ELR (cell line): ENCODE measurements at places on chromosomes 7 and 10.

GRCh38 chr7:29254591-29254990 is 60.0 kb downstream of the CHN2 start:
- DNase-seq: peak; percentile 2

GRCh38 chr10:52780391-52781155 is 8.0 kb upstream of the MBL2 start:
- DNase-seq: no peak

- DNase-seq: no peak
These were observed 191.9 kb upstream of the SORCS1 start for GRCh38 chr10:107356396-107356795.

DNA sequence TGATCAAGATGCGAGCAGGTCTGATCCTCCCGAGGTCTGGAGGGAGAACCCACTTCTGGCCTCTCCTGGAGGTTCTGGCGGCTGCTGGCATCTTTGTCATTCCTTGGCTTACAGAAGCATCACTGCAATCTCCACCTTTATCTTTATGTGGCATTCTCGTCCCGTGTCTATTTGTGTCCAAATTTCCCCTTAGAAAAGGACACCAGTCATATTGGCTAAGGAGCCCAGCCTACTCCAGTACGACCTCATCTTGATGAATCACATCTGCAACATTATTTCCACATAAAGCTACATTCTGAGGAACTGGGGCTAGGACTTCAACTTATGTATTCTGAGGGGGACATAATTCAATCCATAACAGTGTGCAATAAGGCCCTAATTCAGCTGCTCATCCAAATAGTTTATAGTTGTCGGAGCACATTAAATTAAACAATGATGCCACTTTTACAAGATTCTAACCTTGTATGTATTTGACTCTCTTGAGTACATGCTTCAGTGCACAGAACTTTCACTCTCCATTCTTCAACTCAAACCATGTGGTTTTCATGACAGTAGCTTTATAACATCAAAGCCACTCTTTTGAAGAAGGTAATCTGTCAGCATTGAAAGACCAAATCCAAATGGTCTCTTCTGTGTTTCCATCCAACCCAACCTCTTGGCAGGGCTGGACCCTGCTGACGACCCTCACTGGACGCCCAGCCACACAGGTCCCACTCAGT is 86.2 kb upstream of the DDC start:
- no peak for DNase-seq

GRCh38 chr7:75039709-75040108 is 33.9 kb downstream of the RCC1L start:
- DNase-seq: no peak

GRCh38 chr7:7443806-7444350 is 91.8 kb downstream of the COL28A1 start:
- no peak for DNase-seq

- DNase-seq: no peak
These were observed 40.4 kb upstream of the STEAP4 start for GRCh38 chr7:88347090-88347489.

DNA sequence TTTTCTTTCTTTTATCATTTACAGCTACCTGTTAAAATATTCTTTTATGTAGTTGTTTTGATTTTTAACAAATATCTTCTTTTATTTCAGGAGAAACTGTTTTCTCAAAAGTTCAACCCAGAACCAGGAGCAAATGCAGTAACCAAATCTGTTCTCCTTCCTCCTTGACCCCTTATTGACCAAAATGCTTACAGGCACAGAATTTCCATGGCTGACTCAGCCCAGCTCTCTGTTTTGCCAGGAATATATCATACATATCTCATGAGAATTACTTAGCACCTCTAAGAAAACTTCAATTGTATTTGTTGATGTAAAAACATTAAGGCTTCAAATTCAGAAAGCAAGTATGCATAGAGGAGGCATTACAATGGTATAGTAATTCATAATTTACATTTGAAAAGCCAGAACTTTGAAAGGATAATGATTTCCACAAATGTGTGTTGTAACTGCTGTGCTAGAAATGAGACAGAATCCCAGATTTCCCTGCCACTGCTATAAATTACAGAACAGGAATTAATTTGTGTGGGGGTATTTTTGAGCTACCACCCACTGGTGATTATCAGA is 2.2 kb downstream of the GSAP start:
- peak; percentile 61 for DNase-seq

DNA sequence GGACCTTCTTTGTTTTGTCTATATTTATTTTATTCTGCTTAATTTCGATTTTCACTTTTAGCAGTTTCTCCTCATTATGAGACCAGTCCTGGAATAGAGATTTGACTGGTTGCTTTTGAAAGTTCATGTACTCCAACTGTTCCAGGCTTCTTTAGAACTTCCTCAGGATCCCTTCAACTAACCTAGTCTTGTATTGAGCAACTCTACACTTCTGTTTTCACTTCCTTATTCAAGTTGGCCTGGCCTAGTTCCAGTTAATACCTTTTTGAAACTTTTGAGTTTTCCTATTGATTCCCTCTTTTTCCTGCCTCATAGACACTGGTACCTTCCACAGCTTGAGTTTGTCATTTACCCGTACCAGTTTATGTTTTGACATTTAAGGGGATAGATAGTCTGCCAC is 421.7 kb downstream of the ATRNL1 start:
- DNase-seq: no peak

- DNase-seq: peak; percentile 23
These were observed 227.8 kb upstream of the PITRM1 start for GRCh38 chr10:3400348-3400747.

DNA sequence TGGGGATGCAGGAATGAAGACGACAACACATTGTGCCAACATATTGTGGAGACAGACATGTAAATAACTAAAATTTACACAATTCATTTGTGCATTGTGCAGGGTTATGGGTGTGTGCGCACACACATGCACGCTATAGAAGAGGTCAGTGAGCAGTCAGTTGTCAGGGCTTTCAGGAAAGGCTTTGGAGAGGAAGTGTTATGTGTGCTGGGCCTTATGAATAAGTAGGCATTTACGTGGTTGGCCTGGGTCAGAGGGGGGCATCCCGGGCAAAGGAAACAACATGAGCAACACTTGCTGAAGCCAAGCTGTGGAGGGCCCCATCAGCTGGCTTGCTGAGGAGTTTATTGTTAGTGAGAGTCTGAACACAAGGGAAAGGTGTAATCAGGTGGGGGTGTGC is 4.1 kb downstream of the PRXL2A start:
- no peak for DNase-seq

DNA sequence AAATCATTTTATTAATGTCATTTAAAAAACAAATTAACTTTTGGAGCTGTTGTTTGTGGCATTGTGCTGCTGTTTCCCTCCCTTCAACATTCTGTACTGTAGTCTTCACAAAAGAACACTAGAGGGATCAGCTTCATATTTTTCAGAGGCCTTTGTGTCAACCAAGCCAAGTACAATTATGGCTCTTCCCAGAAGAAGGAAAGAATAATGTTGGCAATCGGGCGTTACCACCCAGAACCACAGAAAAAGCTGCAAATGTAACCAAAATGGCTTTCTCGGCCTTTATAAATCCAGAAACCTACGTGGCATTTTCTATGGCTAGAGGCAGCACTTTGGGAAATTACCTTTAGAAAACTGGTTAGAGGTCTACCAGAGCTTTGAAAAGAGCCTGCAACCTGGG is 98.8 kb upstream of the COL1A2 start:
- DNase-seq: peak; percentile 81

DNA sequence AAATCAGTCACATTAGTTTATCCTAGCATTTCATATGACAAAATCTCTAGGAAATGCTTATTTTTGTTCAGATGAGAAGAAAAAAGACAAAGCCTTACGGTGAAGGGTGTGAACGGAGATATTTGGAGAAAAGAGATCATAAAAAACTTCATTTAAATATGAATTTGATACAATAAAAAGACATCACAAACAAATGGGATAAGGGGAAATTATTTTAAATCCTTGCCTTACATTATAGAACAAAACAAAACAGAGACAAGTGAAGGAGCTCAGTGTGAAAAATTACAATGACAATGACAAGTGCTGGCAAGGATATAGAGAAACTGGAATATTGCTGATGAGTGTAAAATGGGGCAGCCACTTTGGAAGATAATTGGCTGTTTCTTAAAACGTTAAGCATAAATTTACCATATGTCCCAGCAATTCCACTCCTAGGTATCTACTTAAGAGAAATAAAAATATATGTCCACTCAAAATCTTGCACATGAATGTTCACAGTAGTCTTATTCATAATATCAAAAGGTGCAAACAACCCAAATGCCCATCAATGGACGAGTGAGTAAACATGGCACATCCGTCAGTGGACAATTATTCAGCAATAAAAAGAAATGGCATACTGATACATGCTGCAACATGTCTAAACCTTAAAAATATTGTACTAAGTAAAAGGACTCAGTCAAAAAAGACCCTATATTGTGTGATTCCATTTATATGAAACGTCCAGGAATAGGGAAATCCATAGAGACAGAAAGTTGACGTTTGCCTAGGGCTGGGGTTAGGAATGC is 66.1 kb upstream of the RAPGEF5 start:
- DNase-seq: no peak

DNA sequence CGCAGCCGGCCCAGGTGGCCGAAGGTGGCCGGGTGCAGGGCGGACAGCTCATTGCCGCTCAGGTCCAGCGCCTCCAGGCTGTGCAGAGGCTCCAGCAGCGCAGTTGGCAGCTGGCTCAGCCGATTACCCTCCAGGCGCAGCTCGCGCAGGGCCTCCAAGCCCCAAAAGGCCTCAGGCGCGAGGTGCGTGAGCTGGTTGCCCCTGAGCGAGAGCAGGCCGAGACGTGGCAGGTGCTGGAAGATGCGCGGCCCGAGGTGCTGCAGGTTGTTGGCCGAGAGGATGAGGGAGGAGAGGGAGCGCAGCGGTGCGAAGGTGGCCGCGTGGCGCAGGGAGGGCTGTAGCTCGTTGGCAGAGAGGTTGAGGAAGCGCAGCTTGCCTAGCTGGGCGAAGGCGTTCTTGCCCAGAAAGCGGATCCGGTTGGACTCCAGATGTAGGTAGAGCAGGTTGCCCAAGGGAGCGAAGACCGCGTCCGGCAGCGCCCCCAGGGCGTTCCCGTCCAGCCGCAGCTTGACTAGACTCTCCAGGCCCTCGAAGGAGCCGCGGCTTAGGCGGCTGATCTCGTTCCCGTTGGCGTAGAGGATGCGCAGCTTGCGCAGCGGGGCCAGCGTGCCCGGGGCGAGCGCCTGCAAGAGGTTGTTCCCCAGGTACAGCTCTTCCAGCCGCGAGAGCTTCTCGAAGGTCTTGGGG is 923 bp downstream of the TRIL start:
- no peak for DNase-seq
